ENCODE measurements at places on chromosomes 1 and 21. TPM values are rescaled to one million over a fixed set of nuclear protein-coding genes. Genes with fewer than 3 reads are reported as not detected.

GRCh38 chr1:230869500-230869899 lies 1.2 kb upstream of the C1orf198 start:
- peak; percentile 74 for DNase-seq

The TMEM200B gene
- 9.5 TPM for total RNA-seq

- no peak for DNase-seq
These were observed 72.5 kb downstream of the CD34 start for GRCh38 chr1:207838156-207839082.

DNA sequence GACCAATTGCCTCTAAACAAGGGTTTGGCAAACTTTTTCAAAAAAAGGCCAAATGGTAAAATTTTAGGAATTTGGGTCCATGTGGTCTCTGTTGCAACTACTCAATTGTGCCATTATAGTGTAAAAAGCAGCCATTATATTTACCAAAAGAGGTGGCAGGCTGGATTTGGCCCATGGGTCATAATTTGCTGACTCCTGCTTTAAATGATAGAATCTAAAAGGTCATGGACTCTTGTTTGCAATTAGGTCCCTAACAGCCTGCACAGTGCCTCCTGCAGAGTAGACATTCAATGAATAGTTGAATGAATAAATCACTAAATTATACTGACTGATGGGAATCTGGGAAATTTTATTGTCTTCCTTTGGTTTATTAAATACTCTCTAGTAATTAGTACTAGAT lies 6.2 kb downstream of the BECN2 start:
- DNase-seq = no peak

- DNase-seq = peak; percentile 31
These were observed 124.6 kb upstream of the ZNF648 start for GRCh38 chr1:182185842-182186756.

DNA sequence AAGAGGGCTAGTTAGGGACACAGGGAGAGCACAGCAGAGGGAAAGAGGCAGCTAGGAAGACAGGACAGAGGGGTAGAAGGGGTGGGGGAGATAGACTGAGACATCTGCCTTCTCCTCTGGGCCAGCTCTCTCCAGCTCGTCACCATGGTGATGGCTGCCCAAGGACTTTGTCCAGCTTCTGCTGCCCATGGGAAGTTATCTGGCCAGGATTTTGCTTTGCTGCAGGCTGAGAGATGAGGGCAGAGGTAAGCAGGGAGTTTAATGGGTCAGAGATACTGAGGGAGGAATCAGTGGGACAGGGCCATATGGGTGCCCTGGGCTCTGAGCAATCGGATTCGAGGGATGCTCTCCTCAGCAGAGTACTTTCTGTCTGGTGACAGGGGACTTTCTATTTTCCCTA lies 34.5 kb upstream of the GPR37L1 start:
- no peak for DNase-seq

The MAB21L3 gene
- 0.18 TPM for total RNA-seq

- no peak for DNase-seq
These were observed 89.1 kb upstream of the SLC25A33 start for GRCh38 chr1:9449976-9450696.

- DNase-seq = peak; percentile 98
These were observed 603.5 kb upstream of the ADAMTS5 start for GRCh38 chr21:27570306-27570868.

- DNase-seq = no peak
These were observed 24.4 kb upstream of the RGS5 start for GRCh38 chr1:163227126-163227525.

The MAP10 gene
- 1.5 TPM for total RNA-seq

Data from fibroblast of the aortic adventitia (primary cell).